Lung microvascular endothelial cell (primary cell): ENCODE measurements at places on chromosomes 5 and 9.

DNA sequence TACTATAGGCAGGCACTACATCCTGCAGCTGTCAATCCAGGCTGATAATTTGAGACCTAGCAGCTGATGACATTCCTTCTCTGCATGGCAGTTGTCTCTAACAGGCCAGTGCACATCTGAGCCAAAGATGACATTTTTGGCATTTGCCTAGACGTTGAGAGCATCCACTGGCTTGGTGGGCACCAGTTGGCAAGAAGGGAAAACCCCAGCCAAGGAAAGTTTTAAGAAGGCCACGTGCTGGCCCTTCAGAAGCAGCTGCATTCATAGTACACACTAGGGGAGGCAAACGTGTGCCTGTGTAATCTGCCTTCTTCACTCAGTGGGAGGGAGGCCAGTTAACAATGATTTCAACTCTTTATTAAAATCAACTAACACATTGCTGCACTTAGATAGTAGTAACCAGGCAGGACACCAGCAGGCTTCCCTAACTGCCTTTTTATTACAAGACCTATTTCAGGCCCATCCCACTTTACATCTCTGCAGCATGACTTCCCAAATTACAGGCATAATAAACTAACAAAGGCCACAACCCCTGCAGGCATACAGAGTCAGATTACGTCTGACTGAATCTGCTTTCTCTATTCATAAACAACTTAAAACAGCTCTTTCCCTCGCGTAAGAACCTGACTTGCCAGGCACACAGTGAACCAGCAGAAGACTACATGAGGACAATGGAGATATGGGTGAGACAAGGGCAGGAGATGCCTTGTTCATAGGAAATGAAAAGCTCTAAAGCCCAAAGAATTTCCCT is 576.3 kb downstream of the PDE4D start:
- peak; percentile 54 for DNase-seq

DNA sequence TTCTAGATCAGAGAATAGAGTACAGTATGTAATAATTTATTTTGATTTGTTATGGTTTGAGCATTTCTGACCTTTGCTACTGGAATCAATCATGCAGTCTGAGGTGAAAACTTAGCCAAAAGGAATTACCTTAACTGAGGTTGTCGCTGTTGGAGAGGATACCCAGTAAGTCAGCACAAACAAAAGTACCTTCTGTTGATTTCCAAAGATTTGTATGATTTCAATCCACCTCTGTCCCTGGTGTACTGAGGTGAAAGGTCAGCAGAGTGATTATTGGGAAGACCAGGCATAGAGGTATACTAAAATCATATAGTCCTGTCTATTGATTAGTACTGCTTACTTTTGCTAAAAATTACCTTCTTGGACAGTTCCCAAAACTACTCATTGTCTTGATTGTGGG is 32.8 kb downstream of the RUSC2 start:
- DNase-seq = no peak

- DNase-seq = peak; percentile 58
These were observed 38.4 kb downstream of the SH3TC2 start for GRCh38 chr5:149024477-149024876.

DNA sequence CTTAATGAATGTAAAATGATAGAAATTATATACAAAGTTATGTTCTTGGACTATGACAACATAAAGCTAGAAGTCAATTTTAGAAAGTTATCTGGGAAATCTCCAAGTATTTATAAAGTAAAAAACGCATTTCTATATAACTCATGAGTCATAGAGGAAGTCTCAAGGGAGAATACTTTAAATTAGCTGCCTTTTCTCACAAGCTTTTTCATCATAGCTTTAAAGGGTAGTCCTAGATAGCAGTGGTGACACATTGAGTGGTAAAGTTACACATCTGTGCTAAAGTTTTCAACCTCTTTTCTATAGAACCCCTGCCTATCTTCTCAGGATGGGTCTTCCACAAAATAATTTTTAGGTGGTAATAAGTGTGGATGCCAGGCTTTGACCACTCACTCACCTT is 598.3 kb upstream of the FAM174A start:
- DNase-seq = no peak

DNA sequence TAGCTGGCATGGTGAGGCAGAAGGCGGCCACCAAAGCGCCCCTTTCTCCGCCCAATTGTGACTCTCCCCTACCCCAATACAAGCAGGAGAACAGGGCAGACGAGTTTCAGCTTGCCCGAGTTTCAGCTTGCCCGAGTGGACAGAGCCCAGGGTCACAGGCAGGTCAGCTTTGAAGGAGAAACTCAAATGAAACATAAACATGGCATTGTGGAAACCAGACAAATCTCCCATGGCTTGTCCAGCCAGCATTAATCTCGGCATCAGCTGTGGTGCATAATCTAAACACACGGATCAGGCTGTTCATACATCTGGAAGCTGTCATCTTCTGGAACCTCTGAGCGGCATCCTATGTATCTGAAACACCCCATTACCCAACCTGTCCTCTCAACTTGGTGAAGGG is 16.9 kb downstream of the PTCH1 start:
- DNase-seq = no peak
